CD4-positive, alpha-beta T cell treated with Interferon gamma for 1 hour (primary cell): ENCODE measurements at places on chromosomes 16 and 17.

GRCh38 chr17:19448341-19449268 lies 37.6 kb downstream of the RNF112 start:
- DNase-seq, result no peak

GRCh38 chr17:19744492-19744891 lies 3.6 kb downstream of the ALDH3A1 start:
- no peak for DNase-seq

- DNase-seq, result no peak
Measured at GRCh38 chr17:45222014-45222288, 266 bp downstream of the FMNL1 start.

- no peak for DNase-seq
Measured at GRCh38 chr16:11418506-11418905, 73.2 kb downstream of the RMI2 start.

DNA sequence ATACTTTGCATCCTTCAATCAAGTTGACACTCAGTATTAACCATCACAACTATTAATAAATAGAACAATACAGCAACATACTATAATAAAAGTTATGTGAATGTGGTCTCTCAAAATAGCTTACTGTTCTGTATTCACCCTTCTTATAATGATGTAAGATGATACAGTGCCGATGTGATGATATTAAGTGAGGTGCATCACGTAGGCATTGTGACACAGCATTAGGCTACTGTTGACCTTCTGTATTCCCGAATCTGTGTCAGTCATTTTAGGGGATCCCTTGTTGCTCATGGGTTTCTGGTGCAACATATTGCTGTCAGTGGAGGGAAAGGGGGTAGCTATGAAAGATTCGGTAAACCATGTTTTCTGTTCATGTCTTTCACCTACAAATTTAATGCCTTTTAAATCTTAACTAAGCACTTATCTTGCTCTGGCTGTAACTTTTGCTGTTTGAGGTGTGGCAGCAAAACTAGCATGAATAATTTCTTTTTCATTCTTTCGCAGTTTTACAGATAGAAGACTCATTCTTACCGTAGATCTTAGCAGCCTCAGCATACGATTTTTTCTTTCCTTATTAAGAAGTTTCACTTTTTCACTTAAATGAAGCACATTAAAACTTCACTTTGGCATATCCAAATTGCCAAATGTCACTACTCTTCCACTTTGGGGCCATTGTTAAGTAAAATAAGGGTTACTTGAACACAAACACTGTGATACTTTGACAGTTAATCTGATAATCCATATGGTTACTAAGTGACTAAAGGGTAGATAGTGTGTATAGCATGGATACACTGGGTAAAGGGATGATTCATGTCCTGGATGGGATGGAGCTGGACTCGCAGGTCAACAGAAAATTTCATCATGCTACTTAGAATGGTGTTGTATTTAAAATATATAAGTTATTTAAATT lies 29.6 kb downstream of the NFAT5 start:
- DNase-seq, result no peak

- no peak for DNase-seq
Measured at GRCh38 chr17:8885967-8886684, 18.7 kb upstream of the PIK3R6 start.

DNA sequence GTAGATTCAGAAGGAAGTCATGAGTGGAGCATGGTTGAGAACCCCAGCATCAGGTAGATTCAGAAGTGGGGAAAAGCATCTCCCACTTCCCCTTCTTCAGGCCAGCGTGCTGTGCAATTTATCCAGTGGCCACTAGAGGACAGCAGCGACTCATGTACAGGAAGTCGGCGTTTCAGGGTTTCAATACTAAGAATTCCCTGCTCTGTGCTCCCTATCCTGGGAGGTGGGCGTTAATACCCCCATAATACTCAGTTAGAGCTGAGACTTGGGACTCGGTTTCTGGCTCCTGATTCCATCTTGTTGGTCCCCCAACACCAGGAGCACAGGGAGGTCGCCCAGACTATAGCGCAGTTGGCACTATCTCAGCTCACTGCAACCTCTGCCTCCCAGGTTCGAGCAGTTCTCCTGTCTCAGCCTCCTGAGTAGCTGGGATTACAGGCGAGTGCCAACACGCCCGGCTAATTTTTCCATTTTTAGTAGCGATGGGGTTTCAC lies 75.3 kb upstream of the AMZ2 start:
- peak; percentile 68 for DNase-seq

- DNase-seq, result no peak
Measured at GRCh38 chr17:71935341-71935740, 185.5 kb upstream of the SOX9 start.

DNA sequence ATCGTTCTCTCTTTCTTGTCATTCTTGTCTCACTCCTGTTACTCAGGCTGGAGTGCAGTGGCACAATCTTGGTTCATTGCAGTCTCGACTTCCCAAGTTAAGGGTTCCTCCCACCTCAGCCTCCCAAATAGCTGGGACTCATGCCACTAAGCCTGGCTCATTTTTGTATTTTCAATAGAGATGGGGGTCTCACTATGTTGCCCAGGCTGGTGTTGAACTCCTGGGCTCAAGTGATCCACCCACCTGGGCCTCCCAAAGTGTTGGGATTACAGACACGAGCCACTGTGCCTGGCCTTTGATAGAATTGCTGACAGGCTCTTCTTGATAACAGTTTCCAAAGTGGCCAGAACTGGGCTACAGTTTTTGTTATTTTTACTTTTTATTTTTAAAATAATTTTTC lies 32.3 kb downstream of the TPPP3 start:
- DNase-seq, result no peak

GRCh38 chr17:28467456-28468025 lies 5.9 kb upstream of the SLC13A2 start:
- DNase-seq, result no peak

GRCh38 chr17:63479495-63480184 lies 2.8 kb downstream of the ACE start:
- DNase-seq, result no peak

DNA sequence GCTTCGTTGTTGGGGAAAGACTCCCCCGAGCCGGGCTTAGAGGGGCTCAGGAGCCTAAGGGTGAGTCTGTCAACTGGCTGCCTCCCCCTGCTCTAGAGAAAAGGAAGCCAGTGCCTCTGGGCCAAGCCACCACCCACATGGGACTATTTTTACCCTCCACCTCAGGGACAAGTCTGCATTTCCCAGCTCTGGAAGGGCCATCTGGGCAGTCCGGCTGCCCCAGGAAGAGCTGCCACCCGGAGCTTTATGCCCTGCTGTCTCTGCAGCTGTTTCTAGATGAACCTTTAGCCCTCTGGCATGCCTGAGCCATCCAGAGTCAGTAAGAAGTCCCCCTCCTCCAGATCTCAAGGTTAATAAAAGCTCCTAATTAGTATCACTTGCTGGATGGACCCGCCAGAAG lies 5.3 kb upstream of the RPRML start:
- DNase-seq, result no peak

DNA sequence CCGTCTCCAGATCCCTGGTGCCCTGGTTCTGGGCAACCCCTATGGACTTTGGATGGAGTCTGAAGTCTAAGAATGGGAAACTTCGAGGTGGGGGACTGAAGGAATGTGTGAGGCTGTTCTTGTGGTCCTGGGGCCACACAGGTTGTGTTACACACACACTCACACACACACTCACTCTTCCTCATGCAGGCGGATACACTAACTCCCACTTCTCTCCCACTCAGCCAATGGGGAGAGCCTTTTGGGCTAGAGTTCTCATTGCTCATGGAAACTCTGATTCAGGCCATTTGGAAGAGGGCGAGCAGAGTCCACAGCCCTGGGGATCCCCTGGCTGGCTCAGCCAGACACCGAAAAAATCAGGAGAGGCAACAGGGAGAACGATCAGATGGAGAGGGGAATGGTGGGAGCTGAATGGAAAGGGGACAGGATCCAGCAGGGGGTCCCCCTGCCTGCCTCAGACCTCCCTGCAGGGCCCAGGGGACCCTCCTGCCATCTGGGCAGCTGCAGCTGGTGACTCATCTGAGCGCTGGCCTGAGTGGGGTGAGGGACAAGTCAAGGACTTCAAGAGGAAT lies 9.1 kb downstream of the IGFBP4 start:
- no peak for DNase-seq

DNA sequence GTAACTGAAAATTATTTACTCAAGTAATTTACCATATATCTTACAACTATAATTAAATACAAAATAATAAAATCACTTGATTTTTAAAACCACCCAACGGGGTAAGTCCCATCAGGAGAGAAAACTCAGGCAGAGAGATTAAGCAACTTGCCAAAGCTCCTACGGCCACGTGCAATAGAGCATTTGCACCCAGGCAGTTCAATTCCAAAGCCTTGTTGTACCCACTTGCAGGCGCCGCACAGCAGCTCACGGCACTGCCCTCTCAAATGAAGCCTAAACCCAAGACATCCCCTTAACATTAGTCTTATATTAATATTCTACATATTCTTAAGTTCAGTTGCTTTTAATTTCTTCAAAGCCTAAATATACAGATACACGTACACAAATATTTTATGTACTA lies 75.7 kb downstream of the SPAG9 start:
- DNase-seq, result no peak

DNA sequence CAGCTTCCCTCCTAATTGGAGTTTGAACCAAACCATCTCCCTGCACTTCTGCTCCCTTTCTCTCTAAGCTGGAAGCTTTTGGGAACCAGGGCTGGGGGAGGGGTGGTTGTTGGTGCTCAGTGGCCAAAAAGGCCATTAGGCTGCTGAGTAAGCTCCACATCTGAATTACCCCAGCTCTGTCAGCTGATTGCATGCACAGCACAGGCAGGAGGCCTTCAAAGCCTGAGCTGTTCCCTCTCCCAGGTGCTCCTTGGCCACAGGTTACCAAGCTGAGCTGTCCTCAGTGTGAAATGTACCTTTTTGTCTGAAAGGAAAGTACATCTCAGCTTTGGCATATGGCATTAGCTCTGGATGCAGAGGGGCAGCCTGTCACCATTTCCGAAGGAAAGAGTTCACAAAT lies 6.2 kb upstream of the TBKBP1 start:
- no peak for DNase-seq

DNA sequence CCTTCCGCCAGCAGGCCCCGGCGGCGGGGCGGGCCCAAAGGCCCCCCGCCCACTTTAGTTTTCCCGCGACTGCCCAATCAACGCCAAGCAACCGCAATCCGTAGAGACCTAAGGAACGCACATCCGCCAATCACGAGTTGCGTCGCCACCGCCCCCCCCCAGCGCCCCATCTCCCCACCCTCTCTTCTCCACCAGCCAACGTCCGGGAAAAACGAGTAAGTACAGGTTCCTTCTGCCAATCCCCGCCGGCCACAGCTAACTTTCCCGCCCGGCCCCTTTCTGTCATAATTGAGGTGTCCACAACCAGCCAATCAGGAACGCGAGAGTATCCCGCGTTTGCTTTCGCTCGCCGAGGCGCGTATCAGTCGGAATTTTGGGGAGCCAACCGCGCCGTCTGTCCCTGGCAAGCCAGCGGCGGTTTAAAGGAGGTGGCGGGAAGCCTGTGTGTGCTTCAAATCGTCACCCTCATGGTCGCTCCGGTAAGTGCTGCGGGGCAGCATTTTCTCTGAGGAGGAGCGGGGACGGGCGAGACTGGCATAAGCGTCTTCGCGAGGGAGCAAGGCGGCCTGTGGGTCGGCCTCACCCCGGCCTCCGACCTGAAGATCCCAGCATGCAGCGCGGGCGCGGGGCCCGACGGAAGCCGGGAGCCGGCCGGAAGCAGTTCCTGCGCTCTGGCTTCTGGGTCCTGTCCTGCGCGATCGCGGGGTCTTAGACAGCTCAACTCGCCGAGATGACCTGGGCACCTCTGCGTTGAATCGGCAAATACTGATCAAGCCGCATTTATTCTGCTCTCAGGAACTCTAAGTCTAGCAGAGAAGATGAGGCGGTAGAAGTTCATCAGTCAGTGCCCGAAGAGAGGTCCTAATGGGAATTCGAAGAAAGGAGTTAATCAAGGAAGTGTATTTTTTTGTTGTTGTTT lies at the start of gene MIS12:
Gene MIS12, plus strand, starts transcription at position 361 of the 919 bp plus-strand sequence. CDS start 2,297 bp downstream, outside the sequence.
- peak; percentile 99 for DNase-seq

DNA sequence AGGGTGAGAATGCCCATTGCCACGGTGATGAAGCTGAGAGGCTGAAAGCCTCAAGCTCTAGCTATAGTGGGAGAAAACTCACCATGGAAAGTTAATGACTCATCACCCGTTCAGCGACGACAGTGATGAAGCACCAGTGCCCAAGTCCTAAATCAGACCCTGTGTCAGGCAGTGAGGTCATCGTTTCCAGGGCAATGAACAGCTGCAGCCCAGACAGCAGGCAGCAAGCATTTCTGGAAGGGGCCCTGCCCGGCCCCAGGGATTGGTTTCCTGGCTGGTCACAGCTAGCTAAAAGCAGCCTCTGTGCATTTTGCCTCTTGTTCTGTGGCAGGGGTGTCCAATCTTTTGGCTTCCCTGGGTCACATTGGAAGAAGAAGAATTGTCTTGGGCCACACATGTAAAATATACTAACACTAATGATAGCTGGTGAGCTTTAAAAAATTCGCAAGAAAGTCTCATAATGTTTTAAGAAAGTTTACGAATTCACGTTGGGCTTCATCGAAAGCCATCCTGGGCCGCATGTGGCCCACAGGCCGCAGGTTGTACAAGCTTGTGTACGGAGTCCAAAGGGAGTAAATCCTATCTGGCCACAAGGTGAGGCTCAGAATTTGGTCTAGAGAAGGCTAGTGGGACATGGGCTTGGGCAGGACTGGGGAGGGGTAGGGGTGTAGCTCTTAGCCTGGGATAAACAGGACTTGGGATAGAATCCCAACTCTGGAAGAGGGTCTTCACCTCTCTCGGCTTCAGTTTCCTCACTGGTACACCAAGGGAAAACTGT lies 40.6 kb downstream of the MIS12 start:
- DNase-seq, result peak; percentile 5
